ENCODE measurements at places on chromosomes 2 and 18. TPM values are rescaled to one million over a fixed set of nuclear protein-coding genes. Genes with fewer than 3 reads are reported as not detected.

Gene PROM2
- total RNA-seq = 0.28 TPM

Gene LCT
- not detected for total RNA-seq

Gene ASB18
- total RNA-seq = not detected

Gene NDC80
- total RNA-seq = 2.7 TPM

Gene CTAGE1
- not detected for total RNA-seq

Gene PARD6G
- 2.8 TPM for total RNA-seq

Gene CXCR2
- total RNA-seq = not detected

Gene CCDC102B
- 45.7 TPM for total RNA-seq

Gene GIGYF2
- 55.8 TPM for total RNA-seq

Gene PAX3
- total RNA-seq = not detected

Gene ROCK1
- 26.3 TPM for total RNA-seq

Gene NRP2
- 155 TPM for total RNA-seq

Gene SPHKAP
- total RNA-seq = under 0.01 TPM

Gene ANKRD53
- 0.37 TPM for total RNA-seq

Gene BUB1
- total RNA-seq = 4.8 TPM

Gene KCNF1
- 0.14 TPM for total RNA-seq

Gene GDF7
- 0.14 TPM for total RNA-seq

Gene EPC2
- 18.2 TPM for total RNA-seq

Gene UGT1A5
- not detected for total RNA-seq

Gene BCL11A
- 0.14 TPM for total RNA-seq

All from smooth muscle cell of bladder (primary cell).